ENCODE measurements at places on chromosomes 6 and 20. TPM values are rescaled to one million over a fixed set of nuclear protein-coding genes. Genes with fewer than 3 reads are reported as not detected.

DNA sequence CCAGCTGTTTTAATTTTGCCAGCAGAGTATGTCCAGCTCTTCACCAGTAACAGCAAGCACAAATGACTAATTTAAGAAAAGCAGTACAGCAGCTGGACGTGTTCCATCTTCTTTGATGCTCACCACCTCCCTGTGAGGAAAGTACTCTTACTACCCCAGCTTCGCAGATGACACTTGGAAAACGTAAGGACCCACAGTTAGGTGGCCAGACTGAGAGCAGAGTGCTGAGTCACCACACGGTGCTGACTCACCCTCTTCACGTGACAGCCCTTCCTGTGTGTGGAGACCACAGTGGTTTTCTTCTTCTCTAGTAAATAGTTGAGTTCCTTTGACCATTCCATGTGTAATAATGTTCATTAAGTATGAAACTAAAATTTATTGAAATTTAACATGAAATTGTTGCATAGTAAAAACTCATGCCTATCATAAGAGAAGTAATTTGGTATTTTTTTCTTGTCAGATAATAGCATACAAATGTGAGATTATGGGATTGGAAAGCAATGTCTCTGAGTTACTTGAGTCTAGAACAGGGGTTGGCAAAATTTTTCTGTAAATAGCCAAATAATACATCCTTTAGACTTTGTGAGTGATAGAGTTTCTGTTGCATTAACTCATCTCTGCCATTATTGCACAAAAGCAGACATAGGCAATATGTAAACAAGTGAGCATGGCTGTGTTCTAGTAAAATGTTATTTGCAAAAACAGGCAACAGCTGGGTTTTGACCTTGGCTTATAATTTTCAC, 76.6 kb downstream of the SLX4IP start:
- no peaks in the 10 kb centered on the region for H3K27me3 ChIP-seq
- DNase-seq, result peak; percentile 86
- H3K36me3 ChIP-seq, result no peaks in the 10 kb centered on the region
- H3K4me3 ChIP-seq, result no peak overlapping the region
- peaks cover 27% of the 10 kb centered on the region for H3K4me1 ChIP-seq
- H3K27ac ChIP-seq, result no peak overlapping the region

GRCh38 chr20:11676630-11677287, 240.9 kb upstream of the BTBD3 start:
- DNase-seq, result peak; percentile 81
- peaks cover 4% of the 10 kb centered on the region for H3K4me1 ChIP-seq
- H3K27ac ChIP-seq, result peak overlapping the region; percentile 6
- no peaks in the 10 kb centered on the region for H3K27me3 ChIP-seq

DNA sequence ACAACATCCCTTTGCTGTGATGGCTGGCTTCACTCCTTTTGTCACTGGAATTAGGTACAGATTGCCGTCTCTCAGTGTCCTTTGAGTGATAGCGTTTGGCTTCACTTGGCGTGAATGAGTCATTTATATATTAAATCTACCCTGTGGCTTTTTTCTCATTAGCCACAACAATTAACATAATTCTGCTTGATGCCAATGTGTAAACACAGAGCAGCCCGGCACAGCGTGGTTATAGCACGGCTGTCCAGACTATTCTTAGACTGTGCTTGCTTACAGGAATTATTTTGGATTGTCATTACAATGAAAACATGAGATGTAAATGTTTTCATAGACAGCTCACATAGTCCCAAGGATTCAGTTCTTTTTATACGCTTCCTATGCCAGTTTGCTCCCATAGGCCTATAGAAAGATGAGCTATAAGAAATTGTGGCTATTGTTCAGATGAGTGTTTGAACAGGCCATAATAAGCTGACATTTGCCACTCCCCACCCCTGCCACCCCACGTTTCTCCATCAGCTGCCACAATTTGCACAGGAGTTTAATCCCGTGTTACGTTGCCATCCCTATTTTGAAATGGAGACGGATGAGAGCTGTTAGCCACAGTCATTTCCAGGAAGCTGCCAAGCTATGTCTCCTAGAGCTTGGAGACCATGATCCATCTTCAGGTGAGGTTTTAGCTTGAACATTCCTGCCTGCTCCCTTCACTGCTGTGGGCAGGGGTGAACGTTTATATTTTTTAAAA, 65.9 kb downstream of the PPP1R14C start:
- peak overlapping the region; percentile 37 for H3K27ac ChIP-seq
- no peak for DNase-seq
- no peak overlapping the region for H3K4me3 ChIP-seq
- H3K4me1 ChIP-seq, result peaks cover 9% of the 10 kb centered on the region
- H3K36me3 ChIP-seq, result no peaks in the 10 kb centered on the region
- H3K27me3 ChIP-seq, result peaks cover 4% of the 10 kb centered on the region

GRCh38 chr6:50116390-50116789, 66.7 kb upstream of the DEFB112 start:
- H3K27ac ChIP-seq, result no peak overlapping the region
- no peaks in the 10 kb centered on the region for H3K27me3 ChIP-seq
- H3K4me3 ChIP-seq, result no peak overlapping the region

DNA sequence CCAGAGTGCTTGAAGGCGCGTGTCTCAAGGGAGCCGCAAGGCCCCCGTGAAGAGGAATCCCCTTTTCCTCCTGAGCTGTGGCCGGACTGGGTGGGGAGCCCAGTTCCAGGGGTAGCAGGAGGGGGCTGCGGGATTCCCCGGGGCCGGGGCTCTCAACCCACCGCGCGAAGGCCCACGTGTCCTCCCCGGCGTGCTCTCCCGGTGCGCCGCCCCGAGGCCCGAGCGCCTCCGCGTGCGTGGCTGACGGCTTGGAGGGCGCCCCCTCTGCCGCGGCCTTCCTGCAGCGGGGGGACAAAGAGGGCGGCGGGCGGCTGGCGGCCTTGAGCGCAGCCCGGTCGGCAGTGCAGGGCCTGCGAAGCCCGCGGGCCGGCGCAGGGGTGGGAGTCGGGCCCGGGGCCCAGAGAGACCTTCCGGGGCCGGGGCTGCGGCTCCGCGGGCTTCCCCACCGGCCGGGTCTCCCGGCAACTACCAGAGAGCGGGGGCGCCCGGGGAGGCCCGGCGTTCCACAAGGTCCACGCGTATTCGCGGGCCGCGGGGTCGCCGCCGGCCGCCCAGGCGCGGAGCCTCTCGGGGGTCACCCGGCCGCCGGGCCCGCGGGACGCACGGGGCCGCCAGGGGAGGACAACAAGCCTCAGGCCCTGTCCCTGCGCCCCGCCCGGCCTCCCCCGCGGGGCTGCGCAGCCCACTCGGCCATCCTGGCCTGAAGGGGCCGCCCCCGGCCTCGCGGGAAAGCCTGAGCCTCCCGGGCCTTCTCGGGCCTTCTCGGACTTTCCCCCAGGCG, at the start of gene FAM217A:
TSS of gene FAM217A (minus strand) at position 447 of the 781 bp plus-strand sequence. CDS start 1,723 bp downstream, outside the sequence.
- no peak for DNase-seq
- no peak within 1 kb of the TSS for H3K4me3 ChIP-seq
- no peaks in the 10 kb centered on the region for H3K36me3 ChIP-seq
- no peaks in the 10 kb centered on the region for H3K4me1 ChIP-seq
- H3K27me3 ChIP-seq, result peaks cover 5% of the 10 kb centered on the region

Gene SAMD10
- total RNA-seq, result 1.5 TPM

Gene TRIM15
- total RNA-seq, result not detected

Gene RUNX2
- total RNA-seq, result 0.49 TPM

Gene MUCL3
- total RNA-seq, result not detected

Gene CST2
- total RNA-seq, result not detected

Gene SULF2
- total RNA-seq, result 35.6 TPM
